Foreskin fibroblast (primary cell): ENCODE measurements at places on chromosomes 1 and 21.

GRCh38 chr1:67312615-67313014 lies 4.9 kb downstream of the IL12RB2 start:
- no peak for DNase-seq

- no peak for DNase-seq
Observed at GRCh38 chr1:229106526-229107125, 164.3 kb upstream of the RAB4A start.

GRCh38 chr1:9687120-9687873 lies 35.8 kb downstream of the PIK3CD start:
- peak; percentile 77 for DNase-seq

DNA sequence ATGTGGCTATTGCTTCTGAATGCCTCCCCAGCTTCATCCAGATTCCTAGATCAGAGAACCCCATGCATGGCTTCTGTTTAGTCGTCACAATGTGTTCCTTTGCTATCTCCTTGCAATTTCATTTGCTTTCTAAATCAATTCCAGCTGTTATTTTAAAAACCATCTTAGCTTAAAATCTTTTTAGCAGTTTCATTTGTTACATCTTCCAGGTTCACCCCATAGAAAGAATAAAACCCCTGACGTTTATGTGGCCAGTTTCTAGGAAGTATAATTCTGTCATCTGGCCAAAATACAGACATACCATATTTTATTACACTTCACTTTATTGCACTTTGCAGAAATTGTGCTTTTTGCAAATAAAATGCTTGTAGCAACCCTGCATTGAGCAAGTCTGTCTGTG lies 278.4 kb downstream of the PTPRC start:
- no peak for DNase-seq

DNA sequence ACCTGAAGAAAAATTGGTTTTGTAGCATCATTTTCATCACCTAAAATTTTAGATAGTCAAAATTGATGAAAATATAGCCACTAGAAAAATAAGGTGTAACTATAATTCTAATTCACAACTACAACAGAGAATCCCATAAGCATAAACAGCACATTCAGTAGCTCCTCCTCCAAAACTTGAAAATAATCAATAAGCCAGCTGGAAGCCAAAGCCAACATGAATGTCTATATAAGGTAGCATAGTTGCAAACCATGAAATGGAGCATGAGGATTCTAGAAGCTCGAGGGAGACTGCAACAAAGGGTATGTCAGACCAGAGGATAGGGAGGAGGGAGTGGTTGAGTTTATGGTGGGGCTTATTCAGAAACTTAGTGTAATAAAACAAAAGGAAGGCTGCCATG lies 22.4 kb downstream of the ACBD3 start:
- DNase-seq: no peak

- DNase-seq: no peak
Observed at GRCh38 chr1:30263888-30264671, 459.3 kb downstream of the MATN1 start.
